HEK293T (cell line): ENCODE measurements at places on chromosomes 16 and 17.

GRCh38 chr16:54290833-54291655, 4.5 kb upstream of the IRX3 start:
- no peak for DNase-seq

DNA sequence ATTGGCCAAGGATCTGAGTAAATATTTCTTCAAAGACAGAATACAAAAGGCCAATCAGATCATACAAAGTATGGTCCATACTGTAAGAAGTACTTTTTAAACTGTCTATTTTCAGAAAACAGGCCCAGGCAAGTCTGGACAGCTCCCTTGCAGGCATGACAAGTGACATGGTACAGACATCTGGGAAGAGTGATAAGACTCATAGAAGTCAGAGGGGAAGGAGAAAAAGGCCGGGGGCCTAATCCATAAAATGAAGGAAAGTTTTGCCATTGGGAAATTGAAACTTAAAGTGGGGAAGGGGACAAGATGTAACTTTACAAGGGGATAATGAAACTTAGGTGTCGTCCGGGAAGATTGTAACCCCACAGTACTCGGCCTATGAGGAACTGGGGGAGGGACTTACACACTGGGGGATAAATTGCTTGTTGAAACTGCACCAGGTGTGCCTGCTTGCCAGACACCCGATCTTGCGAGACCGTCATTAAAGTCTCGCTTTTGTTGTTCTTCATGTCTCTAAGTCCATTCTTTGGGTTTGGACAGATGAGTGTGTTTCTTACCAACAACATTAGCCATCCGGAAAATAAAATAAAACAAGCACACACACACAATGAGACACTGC, 684.0 kb downstream of the CDH11 start:
- DNase-seq = no peak

GRCh38 chr17:58233543-58233942, 4.8 kb upstream of the LPO start:
- DNase-seq = no peak

DNA sequence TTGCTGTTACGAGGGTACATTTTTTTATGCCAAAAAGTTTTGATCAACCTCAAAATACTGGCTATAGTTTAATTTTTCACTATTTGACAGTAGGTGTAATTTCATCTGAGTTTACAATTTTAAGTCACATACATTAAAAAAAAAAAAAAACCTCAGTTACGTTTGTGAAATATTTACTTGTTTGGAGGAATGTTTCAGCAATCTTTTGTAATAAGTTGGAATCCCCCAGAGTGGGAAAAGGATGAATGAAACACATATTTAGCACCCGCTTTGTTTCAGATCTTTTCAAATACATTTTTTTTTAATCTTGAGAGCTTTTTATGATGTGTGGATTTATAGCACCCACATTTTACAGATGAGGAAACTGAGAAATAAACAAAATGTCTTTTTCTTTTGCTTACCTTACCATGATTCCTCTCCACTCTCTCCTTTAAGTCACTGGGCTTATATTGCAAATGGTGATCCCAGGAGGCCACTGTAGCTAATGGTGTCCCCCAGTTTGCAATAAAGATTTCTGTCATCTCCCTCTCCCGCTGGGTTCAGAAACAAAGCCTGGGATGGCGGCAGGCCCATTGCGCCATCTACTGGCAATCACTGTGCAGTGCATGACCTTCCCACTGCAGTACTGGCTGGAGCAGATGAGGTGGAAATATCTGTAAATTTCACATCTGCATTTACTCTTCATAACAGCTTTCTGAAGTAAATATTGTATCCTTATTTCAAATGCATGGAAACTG, 27.7 kb downstream of the TBC1D3B start:
- DNase-seq = peak; percentile 88

DNA sequence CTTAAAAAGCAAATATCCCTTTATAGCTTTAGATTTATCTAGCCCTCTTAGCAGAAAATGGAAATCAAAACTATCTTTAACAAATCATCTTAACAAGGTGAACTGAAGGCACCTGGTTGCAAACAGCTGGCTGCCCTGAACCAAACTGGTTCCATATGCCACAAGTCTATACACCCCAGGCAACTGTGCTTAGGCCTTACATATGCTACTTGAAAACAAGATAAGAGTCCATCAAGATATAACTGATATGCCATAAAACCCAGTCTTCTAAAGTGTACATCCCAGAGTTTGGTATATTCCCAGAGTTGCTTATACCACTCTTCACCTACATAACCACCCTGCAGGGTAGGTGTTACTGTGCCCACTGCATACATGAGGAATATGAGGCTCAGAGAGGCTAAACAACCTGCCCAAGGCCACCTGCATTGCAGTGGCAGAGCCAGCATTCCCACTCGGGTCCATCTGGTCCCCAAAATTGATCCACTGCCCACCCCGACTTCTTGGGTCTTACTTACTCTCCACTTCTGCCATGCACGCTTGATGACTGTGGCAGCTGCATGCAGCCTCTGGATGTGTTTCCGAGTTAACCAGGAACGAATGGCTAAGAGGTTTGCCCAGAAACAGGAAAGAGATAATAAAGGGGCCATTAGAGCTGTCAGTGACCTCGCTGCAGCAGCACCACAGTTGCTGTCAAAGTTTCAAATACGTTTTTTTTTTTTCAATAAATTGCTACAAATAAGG, 12.2 kb downstream of the ZNHIT3 start:
- DNase-seq = no peak
